GM12865 (cell line): ENCODE measurements at places on chromosomes 16 and 17.

GRCh38 chr16:56048425-56049105, 142.7 kb upstream of the GNAO1 start:
- DNase-seq = peak; percentile 27

GRCh38 chr17:38947189-38947588, 20.0 kb downstream of the FBXO47 start:
- DNase-seq = no peak

DNA sequence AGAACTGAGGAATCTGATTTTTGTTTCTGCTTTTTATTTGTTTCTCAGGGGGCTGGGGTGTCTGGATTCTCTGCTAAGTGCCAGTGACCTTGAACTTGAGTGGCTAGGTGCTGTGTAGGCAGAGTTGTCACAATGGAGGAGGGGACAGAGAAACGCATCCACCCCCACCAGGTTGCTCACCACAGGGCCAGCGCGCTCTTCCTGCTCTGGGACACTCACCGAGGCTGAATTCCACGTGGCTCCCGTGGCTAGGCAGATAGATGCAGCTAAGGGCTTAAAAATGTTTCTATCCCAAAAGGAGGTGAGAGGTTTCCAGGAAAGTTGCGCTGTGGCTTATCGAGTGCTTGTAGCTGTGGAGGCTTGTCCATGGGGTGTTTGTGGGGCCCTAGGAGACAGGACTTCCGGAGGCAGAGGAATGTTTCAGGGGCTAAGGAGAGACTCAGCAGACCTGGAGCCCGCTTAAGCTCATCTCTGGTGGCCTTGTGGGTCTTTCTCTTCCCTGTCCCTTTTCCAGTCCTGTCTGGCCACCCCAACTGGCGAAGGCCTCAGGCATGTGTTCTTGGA, 36.8 kb downstream of the ADCY7 start:
- no peak for DNase-seq

DNA sequence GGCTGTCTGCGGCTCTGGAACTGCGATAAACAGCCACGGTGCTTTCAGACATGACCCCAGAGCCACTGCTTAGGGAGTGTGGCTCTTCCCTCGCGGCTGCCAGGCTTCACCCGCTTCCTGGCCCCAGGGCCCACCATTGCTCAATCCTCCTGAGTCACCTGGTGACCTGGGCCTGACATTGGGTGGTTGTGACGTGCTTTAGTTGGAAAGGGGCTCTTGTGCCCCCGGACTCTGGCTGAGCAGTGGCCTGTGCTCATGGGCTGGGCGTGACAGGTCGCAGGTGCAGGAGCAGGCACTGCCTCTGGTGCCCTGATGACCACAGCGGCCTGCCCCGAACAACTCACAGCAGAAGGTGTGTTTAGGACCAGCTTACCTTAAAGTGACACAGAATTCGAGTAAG, 8.6 kb upstream of the NUDT16L1 start:
- no peak for DNase-seq

DNA sequence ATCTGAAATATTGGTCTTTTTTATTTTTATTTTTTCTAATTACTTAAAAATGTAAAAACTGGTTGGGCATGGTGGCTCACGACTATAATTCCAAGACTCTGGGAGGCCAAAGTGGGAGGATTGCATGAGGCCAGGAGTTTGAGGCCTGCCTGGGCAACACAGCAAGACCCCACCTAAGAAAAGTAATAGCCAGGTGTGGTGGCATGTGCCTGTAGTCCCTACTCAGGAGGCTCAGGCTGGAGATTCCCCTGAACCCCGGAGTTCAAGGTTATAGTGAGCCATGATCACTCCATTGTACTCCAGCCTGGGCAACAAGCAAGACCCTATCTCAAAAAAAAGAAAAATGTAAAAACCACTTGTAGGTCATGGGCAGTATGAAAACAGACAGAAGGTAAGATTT, 36.8 kb upstream of the CDH3 start:
- no peak for DNase-seq

DNA sequence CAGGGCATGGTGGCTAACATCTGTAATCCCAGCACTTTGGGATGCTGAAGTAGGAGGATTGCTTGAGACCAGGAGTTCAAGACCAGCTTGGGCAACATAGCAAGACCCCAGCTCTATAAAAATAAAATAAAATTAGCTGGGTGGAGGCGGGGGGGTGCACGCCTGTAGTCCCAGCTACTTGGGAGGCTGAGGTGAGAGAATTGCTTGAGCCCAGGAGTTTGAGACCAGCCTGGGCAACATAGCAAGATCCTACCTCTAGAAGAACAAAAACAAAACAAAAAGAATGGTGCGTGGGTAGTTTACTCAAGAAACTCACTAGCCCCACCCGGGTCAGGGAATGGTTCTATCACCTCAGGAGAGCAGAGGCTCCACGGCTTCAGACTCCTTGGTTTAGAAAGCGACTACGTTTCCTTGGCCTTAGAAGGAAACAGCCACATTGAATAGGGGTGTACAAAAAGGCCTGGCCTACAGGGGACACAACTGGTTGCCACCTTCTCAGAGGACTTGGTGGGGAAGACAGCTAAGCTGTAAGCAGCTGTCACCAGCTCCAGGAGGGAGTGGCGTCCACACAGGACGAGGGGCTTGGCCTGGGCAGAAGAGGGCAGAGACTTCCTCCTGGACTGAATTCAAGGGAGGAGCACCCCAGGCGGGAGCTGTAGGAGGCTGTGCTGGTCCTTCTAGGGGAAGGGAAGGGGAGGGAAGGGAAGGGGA, 716 bp downstream of the TK1 start:
- DNase-seq = peak; percentile 56

DNA sequence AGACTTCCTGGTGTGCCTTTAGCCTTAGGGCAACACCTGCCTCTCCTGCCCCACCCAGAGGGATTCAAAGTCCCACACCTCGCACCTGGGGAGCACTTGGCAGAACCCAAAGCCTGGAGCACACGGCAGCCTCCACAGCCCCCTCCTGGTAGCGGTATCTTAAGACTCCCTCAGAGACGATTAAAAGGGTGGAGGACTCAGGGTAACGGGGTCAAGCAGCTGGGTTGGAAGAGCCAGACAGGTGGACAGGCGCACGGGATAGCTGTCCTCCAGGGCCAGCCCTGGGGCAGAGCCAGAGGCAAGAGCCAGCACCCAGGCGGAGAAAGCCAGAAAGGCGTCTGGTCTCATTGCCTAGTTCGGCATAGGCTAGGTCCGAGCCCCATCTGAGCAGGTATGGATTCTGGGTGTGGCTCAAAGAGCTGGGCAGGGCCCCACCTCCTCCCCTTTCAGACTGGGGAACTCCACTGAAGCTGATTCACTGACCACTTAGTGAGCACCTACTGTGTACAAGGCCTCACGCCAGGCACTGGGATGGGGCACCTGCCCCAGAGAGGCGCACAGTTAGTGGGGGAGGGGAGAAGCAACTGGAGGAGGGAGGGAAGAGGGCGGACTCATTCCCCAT, 55.0 kb upstream of the MEAK7 start:
- no peak for DNase-seq

DNA sequence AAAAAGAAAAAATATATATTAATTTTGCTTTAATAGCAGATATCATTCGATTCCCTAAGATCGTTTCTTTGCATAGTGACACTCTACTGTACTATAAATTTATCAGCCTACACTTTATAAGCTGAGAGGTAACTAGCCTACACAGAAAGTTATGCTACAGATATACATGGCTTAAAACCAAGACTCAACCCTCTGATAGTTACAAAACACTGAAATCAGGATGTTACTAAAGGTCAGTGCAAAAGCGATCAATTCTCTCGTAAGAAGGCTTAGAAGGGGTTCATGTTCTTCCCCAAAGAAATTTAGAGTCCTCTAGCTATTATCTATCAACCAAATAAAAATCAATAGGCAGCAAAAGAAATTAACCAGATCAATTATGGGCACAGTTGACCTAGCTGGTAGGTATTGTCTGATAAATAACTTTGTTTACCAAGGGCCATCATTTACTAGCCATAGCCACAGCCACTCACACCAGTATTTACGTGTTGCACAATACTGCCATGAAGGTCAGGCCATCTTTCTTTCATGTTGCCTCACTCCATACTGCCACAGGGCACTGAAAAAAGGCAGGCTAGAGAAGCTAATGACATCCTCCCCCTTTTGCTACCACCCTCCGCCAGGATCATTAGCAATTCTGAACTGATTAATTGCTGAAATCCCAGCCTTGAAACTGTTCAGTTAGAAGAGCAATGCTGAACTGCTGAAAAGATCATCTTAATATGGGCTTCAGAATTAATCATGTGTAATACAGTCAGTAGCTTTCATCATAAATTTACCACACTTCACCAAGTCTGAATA, 43.7 kb downstream of the RND2 start:
- no peak for DNase-seq

- DNase-seq = no peak
Observed at GRCh38 chr17:44241106-44241624, 21.7 kb upstream of the UBTF start.

DNA sequence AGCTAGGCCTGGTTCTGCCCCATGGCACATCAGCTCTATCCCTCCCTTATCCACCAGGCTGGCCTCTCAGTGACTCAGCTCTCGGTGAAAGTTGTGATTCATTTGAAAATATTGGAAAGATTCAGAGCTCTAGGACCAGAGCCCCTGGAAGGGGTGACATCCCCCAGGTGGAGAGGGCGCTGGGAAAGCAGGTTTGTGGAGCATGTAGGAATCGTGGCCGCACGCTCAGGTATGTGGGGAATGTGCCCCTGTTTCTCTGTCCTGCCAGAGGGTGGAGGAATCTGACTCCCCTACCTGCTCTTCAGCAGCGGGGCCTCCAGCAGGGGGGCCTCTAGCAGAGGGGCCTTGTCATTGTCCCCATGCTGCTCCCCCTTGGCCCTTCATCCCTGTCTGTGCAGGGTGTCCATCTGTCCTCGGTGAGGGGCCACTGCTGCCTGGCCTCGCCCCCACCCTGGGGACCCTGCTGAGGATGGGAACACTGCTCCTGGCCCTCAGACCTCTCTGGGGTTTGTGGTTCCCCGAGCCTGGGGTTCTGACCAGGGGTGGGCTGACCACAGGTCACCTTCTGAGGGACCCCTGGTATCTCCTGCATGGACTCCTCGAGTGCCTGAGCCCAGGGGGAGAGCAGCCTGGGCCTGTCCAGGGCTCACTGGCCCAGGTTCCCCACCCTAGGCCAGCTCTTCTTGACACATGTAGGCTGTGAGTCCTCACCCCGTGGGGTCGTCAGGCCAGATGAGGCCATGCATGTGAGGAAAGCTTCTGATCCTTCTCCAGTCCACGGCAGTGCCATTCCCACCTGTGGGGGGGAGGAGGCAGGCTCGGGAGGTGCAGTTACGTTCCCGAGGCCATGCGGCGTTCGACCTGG, 47.5 kb downstream of the NT5M start:
- DNase-seq = no peak

DNA sequence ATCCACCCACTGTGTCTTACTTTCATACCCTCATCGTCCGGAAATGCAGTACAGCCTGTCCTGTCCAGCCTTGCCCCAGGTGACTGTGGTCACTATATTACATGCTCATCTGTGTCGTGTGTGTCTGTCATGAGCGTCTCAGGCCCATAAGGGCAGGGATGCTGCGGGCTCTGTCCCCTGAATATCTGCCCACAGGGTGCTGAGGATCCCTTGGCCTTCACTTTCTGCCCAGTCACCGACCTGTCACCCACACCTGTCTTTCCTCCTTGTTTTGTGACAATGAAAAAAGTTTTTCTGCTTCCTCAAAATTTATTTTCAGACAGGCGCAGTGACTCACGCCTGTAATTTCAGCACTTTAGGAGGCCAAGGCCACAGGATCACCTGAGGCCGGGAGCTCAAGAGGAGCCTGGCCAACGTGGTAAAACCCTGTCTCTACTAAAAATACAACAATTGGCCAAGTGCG, 1.4 kb upstream of the CTRB1 start:
- DNase-seq = no peak

- DNase-seq = no peak
Observed at GRCh38 chr16:3256866-3257465, 533 bp upstream of the MEFV start.

GRCh38 chr17:4420692-4421131, 13.0 kb upstream of the SPNS3 start:
- DNase-seq = peak; percentile 88

DNA sequence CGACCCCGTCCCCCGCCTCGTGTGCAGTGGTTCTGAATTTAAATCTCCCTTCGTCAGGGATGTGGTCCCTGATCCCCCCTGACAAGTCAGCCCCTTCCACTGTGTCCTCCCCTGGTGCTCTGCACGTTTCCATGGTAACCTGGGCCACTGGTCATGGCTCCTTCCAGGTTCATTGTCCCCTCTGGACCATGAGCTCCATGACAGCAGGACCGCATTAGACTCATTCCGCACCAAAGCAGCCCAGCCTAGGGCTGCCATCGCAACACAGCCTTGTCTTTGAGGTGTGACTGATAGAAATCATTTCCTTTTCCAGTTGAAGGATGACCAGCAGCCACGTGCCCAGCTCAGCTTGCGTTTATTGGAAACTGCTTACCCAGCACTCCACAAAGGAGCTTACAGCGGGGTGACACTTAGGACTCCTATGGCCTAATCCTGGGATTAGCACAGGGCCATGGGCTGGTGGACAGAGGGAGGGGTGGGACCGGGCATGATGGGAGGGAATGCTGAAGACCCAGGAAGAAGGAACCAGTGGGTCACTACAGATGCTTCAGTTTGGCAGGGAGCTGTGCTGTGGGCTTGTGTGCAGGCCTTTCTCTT, 7.6 kb downstream of the RCVRN start:
- DNase-seq = no peak

GRCh38 chr16:48961546-48961945, 320.1 kb downstream of the CBLN1 start:
- no peak for DNase-seq

DNA sequence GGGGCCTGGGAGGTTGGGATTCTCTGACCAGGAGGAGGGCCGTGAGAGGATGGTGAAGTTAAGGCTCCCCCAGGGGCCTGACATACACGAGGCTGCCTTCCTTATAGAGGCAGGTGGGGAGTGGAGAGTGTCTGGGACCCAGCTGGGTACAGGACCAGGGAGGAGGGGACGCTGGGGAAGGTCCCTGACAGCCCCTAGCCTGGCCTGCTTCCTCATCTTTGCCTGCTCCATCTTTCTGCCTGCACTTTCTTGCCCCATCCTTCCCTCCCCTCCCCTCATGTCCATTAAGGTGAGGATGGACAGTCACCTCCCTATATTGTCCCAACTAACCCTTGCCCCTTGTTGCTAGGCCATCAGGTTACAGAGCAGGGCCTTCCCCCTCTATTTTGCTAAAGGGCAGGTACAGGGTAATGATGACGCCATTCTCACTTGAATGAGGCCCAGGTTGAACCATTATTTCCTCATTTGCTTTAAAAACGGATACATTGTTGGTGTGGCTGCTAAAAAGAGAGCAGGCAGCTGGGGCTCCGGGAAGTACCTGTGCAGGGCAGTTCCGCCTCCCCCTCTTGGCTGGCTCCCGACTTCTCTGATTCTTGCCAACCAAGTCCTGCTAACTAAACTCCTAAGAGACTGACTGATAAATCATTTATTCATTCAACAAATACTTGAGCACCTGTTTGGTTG, 1.3 kb downstream of the C17orf99 start:
- DNase-seq = peak; percentile 83
